ENCODE measurements at places on chromosomes 1 and 21.

DNA sequence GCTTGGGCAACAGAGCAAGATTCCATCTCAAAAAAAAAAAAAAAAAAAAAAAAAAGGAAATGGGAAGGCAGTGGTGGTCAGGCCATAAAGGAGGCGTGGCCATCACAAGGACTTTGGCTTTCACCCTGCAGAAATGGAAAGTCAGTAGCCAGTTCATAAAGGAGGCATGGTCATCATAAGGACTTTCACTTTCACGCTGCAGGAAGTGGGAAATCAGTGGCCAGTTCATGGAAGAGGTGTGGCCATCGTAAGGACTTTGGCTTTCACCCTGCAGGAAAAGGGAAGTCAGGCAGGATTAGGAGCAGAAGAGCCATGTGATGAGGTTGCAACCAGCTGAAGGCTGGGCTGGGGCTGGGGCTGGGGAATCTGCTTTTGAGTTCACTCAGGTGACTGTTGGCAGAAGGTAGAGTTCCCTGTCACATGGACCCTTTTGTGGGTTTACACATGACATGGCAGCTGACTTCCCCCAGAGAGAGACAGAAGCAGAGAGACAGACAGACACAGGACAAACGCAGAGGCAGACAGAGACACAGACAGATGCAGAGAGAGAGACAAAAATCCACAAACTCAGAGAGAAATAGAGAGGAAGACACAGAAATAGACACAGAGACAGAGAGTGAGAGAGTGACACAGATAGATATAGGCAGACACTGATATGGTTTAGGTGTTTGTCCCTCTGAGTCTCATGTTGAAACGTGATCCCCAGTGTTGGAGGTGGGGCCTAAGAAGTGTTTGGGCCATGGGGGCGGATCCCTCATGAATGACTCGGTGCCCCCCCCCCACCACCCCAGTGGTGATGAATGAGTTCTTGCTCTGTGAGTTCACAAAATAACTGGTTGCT, 263.9 kb upstream of the KAZN start:
- DNase-seq: no peak

- no peak for DNase-seq
Measured at GRCh38 chr1:233032916-233033315, 82.5 kb downstream of the NTPCR start.

DNA sequence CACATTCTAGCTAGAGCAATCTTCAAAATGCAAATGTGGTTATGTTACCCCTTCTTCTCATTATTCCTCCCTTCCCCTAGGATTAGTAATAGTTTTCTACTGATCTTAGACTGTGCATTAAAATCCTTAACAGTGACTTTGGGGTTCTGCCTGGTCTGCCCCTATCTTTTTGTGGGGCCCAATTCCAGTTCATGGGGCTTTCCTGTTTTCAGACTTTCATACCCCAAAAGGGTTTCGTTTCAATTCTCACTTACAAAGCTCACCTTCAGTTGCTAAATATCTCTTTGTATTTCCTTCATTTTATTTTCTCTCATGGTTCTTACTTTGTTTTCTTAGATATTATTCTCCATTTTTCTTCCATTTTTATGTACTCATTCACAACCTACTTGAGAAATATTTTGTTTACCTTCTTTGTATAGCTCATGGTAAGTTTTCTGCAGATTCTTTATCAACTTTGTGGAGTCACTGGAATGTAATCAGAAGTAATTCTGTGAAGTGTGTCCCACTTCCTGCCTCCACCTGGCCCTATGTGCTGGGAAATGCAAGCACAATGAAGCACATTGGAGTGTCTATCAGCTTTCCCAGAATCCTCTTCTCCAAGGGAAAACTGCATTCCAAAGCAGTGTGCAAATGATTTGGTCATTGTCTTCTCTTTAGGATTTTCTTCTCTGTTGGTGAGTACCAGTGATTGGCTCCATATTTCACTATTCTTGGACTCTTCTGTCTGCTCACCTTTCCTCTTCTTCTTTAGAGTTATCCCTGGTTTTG, 350.2 kb downstream of the ZNF326 start:
- no peak for DNase-seq

GRCh38 chr1:112929979-112930378, 26.0 kb downstream of the SLC16A1 start:
- no peak for DNase-seq

Data from stimulated activated CD8-positive, alpha-beta memory T cell treated with anti-CD3 and anti-CD28 coated beads, Interleukin-7, amount 100 ng/mL, for 4 hours (primary cell).